ENCODE measurements at places on chromosomes 4 and X.

GRCh38 chrX:18561020-18561419, 110.9 kb downstream of the RS1 start:
- no peak for DNase-seq

DNA sequence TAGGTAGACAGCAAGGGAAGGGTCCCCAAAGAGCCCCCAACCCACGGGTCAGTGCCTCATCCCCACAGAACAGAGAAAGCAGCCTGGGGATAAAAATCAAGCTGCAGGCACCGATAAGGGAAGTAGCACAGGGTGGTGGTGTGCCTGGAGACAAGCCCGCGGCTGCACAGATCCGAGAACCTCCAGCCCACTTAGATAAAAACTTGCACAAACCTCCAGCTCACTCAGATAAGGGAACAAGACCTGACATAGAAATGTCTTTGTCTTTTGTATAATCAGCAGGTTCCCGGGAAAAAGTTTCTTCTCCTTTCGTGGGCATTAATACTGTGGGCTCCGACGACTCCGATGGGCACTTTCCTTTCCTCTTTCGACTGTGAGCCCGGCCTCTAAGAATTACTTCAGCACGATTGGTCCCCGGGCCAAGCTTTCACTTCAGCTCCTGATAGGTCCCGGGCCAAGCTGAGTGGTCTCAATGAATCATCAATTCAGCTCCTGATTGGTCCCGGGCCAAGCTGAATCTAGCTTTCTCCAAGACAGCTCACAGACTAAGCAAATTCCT, 32.4 kb downstream of the PRDX4 start:
- no peak for DNase-seq

GRCh38 chr4:5826437-5827107, 66.3 kb downstream of the CRMP1 start:
- DNase-seq, result no peak

- DNase-seq, result no peak
Measured at GRCh38 chrX:26822448-26822847, 606.5 kb downstream of the MAGEB5 start.

DNA sequence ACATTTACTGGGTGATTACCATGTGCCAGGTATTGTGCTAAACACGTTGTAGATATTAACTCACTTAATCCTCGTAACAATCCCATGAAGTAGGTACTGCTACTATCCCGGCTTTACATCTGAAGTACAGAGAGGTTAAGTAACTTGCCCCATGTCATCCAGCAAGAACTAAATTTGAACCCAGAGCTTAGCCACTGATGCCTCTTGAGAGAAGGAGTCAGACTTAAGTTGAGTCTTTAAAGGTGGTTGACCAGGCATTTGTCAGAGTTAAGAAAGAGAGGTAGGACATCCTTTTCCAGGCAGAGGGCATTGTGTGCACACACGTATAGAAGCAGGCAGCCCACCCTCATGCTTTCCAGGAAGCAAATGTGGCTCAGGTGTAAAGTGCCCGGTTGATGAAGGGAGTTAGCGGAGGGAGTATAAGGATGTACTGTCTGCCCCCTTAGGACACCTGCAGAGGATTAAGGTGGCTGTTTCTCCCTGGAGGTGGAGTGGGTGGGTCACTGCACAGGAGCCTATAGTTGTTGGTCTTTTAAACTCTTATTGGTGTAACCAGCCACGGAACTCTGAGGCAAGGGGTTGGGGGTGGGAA, 335 bp upstream of the CD38 start:
- no peak for DNase-seq

GRCh38 chr4:153265306-153266047, 61.2 kb downstream of the TRIM2 start:
- DNase-seq, result no peak
